HCEC 1CT (cell line): ENCODE measurements at places on chromosomes 5 and 9.

DNA sequence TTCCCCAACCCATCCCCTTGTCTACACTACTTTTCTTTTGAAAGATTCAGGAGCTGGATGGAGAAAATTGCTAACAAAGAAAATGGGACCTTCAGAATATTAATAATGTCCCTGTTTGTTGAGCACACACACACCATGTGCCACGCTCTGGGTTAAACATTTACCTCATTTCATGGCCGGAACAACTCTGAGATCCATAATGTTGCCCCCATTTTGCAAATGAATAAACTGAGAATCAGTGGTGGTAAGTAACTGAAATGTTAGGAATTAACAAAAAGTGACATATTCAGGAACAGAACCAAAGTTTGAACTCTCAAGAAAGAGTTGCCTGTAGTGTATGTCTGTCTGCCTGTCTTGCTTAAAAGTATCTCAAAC, 51.4 kb upstream of the SMAD5 start:
- no peak for DNase-seq

DNA sequence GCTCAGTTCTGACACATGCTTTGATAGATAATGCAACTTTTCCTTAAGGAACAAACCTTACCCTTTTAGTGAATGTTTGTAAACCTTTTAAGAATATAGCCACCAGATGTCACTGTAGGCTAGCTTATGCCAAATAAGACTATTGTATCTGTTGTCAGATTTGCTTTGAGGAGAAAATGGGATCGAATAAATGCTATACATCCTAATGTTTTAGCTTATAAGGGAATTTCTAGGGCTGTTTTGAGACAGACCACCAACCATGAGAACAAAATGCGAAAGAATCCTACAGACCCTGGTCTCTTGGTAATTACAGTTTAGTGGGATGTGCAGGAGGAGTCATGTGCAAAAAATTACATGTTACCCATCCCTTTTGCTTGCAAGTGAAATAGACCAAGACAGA, 127.6 kb upstream of the NMUR2 start:
- DNase-seq: peak; percentile 48

DNA sequence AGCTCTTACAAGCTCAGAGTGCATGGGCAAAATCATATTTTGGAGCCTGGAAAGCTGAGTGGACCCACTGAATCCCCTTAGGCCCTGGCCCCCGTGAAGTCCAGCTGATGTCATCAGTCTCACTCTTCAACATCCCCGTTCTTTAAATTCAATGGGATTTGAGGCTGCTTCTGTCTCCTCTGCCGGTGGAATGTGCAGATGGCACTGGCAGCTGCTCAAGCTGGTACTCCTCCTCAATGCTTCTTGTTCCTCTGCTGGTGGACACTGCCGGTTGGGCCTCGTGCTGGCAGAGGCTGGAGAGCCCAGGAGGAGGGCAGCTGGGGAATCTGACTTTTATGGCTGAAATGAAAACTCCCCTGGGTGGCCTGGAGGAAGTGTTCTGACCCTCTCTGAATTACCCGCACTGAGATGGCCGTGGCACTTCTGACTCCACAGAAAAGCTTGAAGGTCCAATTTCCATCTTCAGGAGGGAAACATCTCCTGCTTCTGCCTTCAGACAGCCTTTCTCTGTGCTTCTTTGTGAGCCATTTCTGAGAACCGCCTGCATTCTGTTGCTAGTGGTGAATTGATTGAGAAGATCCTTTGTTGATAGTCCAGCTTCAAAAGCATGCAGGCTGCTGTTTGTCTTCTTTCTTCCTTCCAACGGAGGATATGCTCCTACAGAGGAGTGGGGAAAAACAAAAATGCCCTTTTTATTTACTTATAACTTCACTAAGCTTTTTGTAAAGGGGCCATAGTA, 298.9 kb downstream of the TMEM38B start:
- DNase-seq: no peak

DNA sequence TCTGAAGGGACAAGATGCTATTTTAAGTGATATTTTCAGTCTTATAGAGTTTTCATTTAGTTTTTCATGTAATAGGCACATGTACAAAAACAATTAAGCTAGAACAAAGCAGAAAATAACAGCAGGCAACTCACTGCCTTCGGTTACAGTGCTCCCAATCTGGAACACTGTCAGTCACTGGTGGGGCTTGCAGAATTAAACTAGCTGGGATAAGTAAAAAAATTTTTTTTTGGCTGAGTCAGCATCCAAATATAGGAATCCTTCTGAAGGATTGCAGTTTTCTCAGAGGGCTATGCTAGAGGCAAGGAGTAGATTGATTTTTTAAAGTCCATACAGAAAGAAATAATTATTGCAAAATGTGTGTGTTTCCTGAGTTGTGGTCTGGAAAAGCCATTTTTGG, 250.2 kb upstream of the RFX3 start:
- no peak for DNase-seq

GRCh38 chr5:140018096-140018481, 25.0 kb downstream of the NRG2 start:
- no peak for DNase-seq

DNA sequence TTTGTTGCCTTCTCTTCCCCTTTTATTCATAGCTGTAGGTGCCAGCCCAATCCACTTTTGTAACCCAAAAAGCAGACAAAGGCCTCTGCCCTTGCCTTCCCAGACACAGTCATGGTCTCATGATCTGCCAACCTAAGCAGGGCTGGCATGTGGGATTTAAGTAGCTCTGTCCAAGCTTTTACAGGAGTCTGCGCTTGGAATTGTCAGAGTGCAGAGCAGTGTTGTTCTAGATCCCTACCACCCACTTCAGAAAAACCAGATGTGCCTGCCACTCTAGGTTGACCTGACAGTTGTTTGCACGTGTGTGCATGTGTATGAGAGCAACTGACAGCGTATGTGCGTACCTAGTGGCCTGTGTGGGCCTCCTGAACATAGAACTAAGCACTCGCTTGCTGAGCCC, 87.8 kb upstream of the SPRY4 start:
- no peak for DNase-seq

DNA sequence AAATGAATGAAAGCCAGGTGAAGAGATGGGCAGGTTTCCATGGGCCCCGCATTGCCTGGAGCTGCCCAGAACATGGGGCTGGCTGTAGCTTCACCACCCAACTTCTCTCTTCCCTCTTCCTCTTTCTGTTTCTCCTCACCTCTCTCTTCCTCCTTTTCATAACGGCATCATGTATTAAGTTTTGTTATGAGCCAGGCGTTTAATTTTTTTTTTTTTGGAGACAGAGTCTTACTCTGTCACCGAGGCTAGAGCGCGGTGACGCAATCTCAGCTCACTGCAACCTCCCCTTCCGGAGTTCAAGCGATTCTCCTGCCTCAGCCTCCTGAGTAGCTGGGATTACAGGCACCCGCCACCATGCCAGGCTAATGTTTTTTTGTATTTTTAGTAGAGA, 13.0 kb upstream of the SPINK4 start:
- no peak for DNase-seq
